ENCODE measurements at places on chromosomes 6 and 20.

DNA sequence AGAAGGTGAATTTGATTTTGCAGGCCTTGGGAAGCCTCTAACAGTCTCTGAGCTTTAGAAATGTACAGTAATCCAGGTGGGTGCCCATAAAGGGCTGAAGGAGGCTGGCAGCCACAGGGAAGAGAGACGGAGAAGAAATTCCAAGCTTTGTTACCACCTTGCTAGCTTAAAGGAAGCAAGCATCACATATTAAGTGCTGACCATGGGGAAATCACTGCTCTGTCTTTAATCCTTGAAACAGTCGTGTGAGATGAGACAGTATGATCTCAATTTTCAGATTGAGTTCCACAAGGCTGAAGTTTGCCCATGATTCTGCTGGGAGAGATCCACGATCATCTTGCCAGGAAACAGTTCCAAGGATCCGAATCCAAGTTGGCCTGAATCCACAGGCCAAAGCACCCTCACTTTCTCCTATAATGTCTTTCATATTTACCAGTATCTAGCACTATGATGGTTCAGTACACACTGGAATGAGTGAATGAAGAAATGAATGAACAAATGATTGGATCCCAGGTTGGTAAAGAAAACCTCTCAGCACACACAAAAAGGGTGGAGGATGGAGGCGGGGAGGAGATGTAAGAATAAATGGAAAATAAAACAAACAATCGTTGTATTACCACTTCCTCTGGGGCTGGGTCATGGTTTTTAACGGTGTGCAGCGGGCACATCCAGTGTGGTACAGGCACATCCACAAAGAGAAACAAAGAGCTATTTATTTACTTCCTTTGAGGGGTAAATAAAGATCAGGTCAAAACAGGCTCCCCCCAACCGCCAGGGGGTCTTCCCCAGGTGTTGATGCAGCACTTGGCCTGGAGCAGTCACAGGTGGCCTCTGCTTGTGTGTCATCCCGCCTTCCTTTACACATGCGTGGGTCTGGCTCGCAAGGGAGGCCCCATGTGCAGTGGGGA lies 28.2 kb upstream of the TAF8 start:
- DNase-seq: no peak

DNA sequence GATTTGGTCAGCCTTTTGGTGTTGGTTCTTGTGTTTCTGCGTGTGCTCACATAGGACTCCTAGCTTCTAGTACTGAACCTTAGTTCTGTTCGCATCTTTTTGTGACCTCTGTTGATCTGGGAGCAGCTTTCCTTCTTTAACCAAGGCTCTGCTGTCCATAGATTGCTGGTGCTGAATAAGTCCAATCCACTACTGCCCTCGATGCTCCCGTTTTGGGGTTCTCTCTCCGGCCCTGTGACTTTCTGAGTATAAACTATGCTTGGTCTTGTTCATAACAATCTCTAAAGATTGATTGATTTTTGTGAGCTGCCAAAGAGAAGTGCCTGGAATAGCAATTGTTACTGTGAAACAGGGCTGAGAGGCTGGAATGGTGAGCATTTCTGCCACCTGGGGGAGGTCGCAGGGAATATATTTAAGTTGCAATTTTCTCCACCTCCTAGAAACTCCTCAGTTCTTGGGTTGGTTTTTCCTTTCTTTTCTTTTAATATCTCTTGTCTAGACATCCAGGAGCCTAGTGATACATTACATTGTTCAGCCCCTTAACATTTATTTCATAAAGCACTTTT lies 422.9 kb upstream of the CHD6 start:
- DNase-seq: no peak

DNA sequence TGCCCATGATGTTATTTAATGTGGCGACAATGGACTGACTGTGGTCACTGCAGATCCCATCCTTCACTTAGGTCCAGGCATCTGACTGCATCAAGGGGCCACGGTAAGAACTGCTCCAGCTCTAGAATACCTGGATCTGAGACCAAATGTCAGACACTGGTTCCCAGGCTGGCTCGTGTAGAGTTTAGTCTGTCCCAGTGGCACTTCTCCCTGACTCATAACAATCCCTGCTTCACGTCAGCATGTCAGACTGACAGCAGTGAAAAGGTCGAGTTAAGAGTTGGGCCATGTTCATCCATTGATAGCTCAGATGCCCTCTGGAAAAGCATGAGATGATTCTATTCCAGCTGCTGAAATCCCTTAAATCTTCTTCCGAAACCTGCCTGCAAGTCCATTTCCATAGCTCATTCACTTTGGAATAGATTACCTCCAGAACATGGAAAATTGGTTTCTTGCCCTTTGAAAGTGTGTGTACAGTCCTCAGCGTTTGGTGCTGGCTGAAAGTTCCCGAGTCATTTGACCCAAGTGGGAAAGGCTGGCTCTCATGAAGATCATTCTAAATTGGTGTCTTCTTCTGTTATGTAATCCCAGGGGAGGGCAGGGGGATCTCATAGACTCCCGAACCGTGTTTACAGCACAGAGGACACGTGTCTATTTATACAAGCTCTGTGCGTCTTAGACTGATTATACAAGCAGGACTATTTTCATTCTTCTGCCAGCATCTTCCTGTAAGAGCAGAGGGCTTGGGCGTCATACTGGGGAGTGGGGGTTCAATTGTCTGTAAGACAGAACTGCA lies 160.8 kb downstream of the ZDHHC14 start:
- no peak for DNase-seq

- DNase-seq: no peak
These were observed 126.0 kb upstream of the PMEPA1 start for GRCh38 chr20:57835588-57836455.

DNA sequence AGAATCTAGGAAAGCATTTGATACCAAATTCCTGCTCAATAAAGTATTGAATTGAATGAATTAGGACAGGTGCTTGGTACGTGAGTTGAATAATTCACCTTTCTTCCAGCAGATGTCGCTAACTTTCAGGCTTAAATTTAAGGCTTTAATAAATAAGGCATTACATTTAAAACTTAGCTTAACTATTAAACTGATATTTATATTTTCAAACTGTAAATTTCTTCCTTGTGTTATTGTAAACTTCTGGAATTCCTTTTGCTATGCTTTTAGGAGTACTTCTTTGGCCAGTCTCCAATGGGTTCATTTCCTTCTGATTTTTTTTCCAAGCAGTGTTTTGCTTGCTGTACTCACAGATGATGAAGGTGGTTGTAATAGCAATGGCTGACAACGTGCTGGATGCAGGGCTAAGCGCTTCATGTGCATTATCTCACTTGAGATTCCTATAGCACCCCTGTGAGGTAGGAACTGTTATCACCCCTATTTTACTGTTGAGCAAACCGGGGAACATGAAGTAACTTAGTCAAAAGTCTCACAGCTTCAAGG lies 71.3 kb upstream of the SLC2A12 start:
- peak; percentile 58 for DNase-seq

DNA sequence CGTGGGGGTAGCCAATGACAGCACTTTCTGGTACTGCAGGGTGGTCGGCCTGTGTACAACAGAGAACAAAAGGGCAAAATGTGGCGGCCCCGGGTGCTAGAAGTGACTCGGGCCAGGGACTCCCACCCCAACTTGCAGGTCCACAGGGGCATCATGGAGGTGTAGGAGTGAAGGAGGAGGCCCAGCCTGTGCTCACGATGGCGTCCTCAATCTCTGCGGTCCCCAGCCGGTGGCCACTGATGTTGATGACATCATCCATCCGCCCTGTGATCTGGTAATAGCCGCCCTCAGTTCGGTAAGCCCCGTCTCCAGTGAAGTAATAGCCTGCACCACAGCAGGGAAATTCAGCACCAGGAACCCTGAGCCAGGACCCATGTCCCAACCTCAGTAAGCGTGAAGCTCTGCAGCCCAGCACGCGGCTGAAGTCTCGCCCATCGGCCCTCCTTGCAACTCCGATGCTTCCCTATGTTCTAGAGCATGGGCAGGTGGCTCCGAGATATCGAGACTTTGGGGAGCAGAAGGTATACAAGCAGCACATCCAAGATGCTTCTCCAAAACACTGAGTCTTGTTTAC lies 20.2 kb upstream of the APMAP start:
- no peak for DNase-seq

DNA sequence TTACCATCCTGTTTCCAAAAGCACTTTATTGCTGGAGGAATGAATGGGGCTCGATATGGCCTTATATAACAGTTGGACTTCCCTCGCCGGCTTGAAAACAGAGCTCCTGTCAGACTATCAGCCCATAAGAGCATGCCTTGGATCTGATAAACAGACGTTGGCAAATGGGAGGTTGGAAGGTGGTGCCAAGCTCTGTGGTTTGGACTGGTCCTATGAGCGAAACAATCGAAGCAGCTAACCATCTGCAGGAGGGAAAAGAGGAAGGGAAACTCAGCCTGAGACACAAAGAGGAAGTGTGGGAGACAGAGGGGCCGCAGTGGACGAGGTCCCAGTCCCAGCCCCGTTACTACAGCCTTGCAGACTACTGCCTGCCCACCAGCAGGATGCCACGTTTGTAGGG lies 92.9 kb downstream of the TFAP2C start:
- DNase-seq: peak; percentile 74

GRCh38 chr6:63306420-63306819 lies 13.4 kb downstream of the LGSN start:
- no peak for DNase-seq

DNA sequence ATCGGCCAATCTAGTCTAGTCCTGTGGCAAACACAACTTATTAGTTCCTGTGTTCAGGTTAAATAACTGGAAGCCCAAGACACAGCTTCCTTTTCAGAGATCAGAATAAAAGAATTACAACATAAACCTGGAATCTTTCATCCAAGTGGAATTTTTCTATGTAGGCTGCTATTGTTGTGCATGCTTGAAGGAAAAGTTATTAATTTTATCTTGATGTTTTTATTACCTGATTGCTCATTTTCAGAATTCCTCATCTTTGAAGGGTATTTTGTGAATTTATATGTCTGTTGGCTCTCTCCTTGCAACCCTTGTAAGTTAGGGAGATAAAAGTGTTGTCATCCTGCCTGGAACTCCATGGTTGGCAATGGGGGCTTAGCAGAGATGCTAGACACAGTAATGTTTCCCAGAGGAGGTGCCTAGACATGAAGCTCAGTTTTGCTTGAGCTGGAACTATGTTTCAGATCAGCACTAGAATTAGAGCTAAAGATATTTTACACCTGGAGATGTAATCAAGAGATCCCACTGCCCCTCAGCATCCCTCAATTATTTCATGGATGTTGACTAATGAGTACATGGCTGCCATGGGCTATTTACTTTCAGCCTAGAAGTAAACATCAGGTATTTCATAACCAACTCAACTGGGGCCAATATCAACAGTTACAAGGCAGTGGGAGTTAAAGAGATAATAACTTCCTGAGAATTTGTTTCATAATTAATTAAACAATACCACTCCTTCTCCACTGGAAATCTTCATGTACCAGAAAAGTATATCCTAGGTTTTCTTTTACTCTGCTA lies 367.0 kb upstream of the MARCKS start:
- no peak for DNase-seq

DNA sequence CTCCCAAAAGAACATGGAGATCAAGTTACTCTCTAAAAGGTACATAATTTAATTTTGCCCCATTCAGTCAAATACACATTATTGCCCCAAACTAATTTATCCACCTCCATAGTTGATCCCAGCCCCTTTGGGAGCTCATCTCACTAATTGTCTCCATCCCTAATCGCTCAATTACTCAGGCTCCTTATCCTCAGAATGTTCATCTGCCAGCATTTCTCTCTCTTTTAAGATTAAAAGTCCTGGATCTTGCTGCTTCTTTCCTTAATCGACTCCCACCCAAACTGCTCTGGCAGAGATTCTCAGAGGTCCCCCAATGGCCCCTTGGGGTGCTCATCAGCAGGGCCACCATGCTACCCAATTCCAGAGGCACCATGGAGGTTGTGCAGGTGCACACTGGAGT lies 18.4 kb upstream of the NNAT start:
- DNase-seq: no peak

DNA sequence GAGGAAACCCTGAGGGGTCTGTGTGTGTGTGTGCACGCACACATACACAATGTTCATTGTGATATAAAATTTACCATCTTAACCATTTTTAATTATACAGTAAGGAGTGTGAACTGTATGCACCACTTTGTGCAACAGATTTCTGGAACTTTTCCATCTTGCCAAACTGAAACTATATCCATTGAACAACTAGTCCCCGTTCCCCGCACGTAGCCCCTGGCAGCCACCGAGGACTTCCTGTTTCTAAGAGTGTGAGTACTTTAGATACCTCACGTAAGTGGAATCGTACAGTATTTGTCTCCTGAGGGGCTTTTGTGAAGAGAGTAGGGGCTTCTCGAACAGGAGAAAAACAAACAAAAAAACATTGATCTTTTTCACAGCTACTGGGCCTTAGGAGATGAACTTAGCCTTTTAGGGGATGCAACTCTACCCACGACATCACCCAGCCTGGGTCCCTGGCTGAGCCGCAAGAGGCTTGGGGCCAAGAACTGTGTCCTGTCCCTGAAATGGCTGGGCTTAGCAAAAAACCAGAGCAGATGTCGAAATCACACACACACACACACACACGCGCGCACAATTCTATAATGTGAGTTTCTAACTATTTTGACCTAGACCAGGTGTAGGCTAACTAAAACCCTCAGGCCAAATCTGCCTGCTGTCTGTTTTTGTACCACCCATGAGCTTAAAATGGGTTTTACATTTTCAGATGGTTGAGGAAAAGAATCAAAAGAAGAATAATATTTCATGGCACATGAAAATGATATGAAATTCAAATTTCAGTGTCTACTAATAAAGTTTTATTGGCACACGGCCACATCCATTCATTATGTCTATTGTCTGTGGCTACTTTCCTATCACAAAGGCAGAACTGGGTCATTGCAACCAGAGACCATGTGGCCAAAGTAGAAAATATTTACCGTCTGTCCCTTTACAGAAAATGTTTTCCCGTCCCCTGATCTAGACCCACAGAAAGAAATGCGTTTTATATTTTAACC lies 144.2 kb downstream of the EYA2 start:
- DNase-seq: peak; percentile 7

DNA sequence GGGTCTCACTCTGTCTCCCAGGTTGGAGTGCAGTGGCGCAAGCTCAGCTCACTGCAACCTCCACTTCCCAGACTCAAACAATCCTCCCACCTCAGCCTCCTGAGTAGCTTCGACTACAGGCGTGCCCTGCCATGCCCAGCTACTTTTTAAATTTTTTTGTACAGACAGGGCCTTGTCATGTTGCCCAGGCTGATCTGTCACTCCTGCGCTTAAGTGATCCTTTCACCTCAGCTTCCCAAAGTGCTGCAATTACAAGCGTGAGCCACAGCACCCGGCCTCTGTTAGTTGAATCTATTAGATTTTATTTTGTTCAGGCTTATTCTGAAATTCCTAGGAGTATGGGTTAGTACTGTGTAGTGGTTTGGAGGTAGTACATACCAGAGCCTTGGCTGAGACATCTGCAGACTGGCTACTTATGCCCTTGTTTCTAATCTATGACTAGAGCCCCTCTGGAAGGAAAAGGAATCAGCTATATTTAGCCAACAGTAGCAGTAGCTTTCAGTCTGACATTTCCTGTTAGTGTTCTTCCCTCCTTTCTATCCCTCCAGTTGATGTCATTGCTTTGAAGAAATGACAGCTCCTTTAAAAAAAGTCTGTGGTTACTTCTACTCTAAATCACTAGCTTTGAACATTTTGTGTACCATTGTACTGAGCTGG lies 74.4 kb downstream of the ITCH start:
- DNase-seq: no peak

GRCh38 chr6:41284726-41285125 lies 1.8 kb downstream of the TREM1 start:
- no peak for DNase-seq

All from inflammatory macrophage treated with lipopolysaccharide for 4 hours (primary cell).